ENCODE measurements at places on chromosomes 1 and 21.

- no peak for DNase-seq
Observed at GRCh38 chr1:8137481-8138244, 111.6 kb upstream of the ERRFI1 start.

DNA sequence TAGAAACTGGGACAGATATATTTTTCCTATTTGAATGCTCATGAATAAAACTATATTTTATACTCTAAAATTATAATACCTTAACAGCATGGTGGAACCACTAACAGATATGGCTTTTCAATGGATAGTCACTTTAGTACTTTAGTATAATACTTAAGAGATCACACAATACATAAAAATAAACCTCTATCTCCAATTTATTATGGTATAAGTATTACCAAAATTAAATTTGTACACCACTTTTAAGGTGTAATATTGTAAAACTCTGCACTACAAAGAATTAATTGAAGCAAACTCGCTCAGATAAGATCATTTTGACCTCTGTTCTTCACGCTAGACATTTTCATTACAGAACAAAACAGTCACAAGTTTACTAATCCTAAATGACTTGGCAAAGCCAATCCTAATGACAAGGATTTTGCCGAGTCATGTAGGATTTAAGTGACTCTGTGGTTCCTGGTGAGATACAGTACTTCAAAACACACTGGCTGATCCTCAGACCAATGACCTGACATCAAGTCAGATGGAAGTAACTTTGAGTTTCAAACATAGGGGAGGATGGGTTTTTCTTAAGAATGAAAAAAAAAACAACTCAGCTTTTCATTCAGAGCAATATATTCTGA is 200.6 kb downstream of the SMYD3 start:
- DNase-seq = no peak

DNA sequence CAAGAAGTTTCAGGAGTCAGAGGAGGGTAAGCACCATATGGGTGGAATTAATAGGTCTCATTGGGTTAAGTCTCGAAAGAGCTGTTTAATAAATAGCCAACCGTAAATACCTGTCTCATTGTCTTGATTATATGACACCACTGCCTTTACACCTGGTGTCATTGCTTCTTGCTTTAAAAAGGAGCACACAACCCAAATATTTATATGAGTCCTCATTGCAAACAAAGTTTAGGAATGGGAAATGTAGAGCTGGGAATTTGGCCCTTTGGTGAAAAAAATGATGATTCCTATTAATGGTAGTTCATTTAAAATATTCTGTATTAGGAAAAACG is 2.1 kb downstream of the BACH1 start:
- no peak for DNase-seq

GRCh38 chr1:59314776-59315528 is 18.1 kb downstream of the FGGY start:
- DNase-seq = no peak

- no peak for DNase-seq
Observed at GRCh38 chr21:14903172-14903865, 161.5 kb downstream of the NRIP1 start.

- DNase-seq = no peak
Observed at GRCh38 chr1:86648255-86648654, 56.1 kb upstream of the SH3GLB1 start.

- DNase-seq = no peak
Observed at GRCh38 chr21:38352536-38353219, 95.9 kb downstream of the KCNJ15 start.

GRCh38 chr1:997713-997992 is 2.2 kb downstream of the HES4 start:
- no peak for DNase-seq

DNA sequence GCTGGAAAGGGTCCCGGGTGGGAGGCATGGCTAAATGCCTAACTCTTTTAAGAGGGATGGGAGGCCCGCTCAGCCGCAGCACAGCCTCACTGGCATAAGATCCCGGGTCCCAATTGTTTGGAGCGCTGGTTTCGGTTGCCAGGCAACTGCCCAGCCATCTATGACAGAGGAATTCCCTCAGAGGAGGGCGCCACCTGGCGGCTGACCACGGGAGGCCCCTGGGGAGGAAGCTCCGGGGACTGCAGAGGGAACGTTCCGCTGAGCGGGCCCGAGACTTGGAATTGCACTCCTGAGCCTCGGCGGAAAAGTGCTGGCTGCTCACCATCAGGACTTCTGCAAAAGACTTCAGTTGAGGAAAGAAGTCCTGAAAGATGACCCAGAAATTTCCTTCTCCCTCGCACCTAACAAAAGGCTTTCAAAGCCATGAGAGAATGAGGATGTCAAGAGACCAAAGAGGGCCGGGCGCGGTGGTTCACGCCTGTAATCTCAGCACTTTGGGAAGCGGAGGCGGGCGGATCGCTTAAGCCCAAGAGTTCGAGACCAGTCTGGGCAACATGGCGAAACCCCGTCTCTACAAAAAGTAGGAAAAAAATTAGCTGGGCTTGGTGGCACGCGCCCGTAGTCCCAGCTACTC is 1.1 kb upstream of the ELAPOR1 start:
- DNase-seq = peak; percentile 70

DNA sequence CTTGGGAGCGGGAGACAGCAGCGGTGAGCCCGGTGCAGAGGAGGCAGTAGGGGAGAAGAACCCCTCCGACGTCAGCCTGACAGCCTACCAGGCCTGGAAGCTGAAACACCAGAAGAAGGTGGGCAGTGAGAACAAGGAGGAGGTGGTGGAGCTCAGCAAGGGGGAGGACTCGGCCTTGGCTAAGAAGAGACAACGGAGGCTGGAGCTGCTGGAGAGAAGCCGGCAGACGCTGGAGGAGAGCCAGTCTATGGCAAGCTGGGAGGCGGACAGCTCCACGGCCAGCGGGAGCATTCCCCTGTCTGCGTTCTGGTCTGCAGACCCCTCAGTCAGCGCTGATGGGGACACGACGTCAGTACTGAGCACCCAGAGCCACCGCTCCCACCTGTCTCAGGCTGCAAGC is 32.9 kb downstream of the STYXL2 start:
- no peak for DNase-seq

- DNase-seq = no peak
Observed at GRCh38 chr1:208024406-208024805, 113.5 kb upstream of the CD34 start.

DNA sequence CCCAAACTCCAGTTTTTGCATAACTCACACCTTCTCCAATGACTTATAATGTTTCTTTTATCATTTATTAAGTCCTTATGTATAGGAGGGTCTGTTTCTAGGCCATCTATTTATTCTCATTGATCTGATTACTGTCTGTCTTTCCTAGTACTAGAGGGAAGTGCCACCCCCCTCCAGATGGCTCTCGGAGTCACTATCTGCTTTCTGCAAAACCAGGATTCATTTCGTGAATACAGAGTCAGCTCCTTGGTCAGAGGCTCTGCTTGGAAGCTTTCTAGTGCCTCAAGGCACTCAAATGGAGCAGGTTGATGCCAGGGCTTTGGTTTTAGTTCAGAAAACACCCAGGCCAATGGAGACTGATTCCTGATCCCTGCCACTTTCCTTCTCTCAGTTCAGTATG is 102.3 kb upstream of the CD34 start:
- DNase-seq = no peak

DNA sequence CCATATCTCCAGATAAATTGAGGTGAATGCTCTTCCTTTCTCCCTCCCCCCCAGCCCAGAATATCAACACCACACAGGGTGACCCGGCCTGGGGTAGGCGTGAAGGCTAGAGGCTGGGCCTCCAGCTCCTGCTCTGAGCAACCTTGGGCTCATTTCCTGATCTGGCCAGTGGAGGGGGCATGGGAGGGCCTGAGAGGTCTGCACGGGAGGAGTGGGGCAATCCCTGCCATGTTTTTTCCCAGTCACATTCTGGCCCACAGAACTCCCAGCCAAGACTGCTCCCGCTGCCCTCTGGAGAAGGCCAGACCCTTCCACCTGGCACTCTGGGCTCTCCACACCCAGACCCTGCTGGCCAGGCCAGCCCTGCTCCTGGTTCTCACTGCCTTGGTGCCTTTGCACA is 3.9 kb downstream of the CLDN19 start:
- DNase-seq = no peak

DNA sequence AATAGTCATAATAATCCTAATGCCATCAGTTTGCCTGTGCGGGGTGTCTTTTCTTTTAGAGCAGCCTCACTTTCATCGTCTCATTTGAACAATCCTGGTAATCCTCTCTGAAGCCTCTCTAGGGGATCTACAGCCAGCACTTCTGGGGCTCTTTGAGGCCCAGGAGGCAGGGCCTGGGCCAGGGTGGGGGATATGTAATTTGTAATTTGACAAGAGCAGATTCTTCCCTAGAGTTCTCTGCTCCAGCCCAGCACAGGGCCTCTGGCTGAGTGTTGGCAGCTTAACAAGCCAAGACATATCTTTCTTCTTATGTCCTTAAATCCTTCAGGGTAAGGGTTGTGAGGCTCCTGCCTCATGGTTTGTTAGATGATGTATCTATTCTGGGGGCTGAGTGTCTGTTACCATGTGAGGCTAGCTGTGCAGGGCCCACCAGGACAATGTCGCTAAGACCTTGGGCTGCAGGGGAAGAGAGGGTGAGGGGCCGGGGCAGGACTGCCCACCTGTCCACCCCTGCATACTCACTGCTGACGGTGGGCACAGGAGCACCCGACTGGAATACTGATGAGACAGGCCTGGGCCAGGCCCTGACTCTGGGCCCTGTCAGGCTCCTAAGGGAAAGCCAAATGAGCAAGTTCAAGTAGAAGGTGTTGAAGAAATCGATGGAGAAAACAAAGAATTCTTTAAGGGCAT is 45.3 kb upstream of the PARP1 start:
- DNase-seq = no peak

GRCh38 chr1:185495898-185496297 is 178.9 kb upstream of the IVNS1ABP start:
- DNase-seq = no peak

- no peak for DNase-seq
Observed at GRCh38 chr1:72141875-72142274, 140.5 kb downstream of the NEGR1 start.

DNA sequence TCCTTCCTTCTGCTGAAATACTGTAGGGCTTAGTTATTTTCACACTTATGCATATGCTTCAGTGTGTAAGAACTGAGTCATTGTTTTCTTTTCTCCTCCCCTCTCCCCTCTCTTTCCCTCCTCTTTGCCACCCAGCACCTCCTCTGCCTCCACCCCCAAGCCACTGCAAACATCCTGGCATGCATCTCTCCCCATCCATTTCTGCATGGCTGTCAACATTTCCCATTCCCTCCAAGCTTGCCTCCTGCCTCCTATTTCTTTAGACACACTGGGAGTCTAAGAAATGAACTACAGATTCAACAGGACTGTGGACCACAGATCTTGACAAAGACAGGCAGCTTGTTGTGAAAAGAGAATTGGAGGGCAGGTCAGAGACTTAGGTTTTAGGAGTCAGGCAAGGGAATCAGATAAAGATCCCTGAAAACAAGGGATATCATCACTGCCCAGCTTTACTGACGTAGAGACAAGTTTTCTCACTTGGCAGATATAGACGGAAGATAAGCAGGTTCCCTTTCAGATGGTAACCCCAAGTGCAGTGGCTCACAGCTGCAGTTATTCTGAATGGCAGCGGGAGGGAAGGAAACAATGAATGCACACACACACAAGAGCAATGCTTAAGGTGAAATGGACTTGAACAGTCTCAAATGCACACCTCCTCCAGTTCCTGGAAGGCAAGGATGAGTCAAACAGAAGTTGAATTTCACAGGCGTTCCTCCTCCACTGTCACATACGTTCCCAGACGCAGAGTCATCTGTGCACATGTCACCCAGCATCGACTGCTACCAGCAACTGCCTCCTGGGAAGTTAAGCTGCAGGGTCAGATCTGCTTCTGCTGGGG is 56.1 kb downstream of the HIVEP3 start:
- DNase-seq = no peak

GRCh38 chr1:170536924-170537551 is 5.1 kb downstream of the GORAB start:
- DNase-seq = no peak

GRCh38 chr1:110765640-110766335 is 91.0 kb upstream of the KCNA3 start:
- no peak for DNase-seq

GRCh38 chr1:193322211-193322610 is 135.8 kb upstream of the B3GALT2 start:
- no peak for DNase-seq

GRCh38 chr21:34743831-34744230 is 75.0 kb downstream of the CLIC6 start:
- no peak for DNase-seq

DNA sequence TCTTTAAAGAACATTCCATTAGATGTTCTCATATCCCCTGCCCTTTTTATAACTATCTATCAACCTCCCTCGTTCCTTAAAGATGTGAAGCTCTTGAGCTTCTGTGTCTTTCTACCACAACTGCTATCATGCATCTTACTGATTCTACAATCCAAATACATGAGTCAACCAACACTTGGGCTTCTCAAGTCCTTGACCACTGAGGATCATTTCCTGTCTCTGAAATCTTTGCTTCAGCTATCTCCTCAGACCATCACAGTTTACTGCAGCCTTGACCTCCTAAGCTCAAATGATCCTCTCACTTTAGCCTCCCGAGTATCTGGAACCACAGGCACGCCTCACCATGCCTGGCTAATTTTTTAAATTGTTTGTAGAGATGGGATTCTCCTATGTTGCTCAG is 75.2 kb downstream of the FMO4 start:
- no peak for DNase-seq

- DNase-seq = no peak
Observed at GRCh38 chr1:4655674-4656532, 1.5 kb downstream of the AJAP1 start.

GRCh38 chr1:158654571-158654970 is 31.9 kb downstream of the SPTA1 start:
- DNase-seq = no peak

GRCh38 chr1:153293851-153294250 is 18.9 kb downstream of the PGLYRP3 start:
- DNase-seq = no peak

- no peak for DNase-seq
Observed at GRCh38 chr1:78620666-78621065, 418 bp downstream of the IFI44L start.

DNA sequence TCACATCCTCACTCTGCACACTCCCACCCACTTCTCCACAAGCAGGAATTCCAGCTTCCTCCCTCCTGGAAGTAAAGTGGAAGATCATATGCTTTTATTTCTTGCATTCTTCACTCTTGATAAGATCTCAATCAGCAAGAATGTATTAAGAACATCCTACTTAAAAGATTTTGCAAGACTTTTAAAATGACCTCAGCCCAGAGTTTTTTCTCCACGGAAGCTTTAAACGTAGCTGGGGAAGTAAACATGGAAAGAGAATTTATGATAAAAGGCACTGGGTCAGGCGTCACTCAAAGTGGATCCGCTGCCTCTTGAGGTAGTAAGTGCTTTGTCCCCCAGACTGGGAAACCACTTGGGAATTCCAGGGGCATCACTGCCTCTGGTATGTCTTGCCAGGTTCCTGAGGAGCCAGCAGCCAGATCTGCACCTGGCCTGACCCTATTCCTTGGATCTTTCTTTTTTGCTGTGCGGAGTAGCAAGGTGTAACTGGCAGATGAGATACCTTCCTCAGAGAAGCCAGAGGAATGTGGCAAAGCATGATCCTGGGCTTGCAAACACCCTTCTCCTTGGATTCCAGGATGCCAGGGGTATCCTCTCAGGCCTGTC is 33.9 kb downstream of the CDK18 start:
- no peak for DNase-seq

All from activated gamma-delta T cell (primary cell).